ENCODE measurements at places on chromosomes 7 and 10.
A peak's percentile ranks its signal among the peaks of the same experiment; 100 is the strongest.

GRCh38 chr10:69345890-69346474 lies 67.7 kb downstream of the HK1 start:
- no peak for DNase-seq

DNA sequence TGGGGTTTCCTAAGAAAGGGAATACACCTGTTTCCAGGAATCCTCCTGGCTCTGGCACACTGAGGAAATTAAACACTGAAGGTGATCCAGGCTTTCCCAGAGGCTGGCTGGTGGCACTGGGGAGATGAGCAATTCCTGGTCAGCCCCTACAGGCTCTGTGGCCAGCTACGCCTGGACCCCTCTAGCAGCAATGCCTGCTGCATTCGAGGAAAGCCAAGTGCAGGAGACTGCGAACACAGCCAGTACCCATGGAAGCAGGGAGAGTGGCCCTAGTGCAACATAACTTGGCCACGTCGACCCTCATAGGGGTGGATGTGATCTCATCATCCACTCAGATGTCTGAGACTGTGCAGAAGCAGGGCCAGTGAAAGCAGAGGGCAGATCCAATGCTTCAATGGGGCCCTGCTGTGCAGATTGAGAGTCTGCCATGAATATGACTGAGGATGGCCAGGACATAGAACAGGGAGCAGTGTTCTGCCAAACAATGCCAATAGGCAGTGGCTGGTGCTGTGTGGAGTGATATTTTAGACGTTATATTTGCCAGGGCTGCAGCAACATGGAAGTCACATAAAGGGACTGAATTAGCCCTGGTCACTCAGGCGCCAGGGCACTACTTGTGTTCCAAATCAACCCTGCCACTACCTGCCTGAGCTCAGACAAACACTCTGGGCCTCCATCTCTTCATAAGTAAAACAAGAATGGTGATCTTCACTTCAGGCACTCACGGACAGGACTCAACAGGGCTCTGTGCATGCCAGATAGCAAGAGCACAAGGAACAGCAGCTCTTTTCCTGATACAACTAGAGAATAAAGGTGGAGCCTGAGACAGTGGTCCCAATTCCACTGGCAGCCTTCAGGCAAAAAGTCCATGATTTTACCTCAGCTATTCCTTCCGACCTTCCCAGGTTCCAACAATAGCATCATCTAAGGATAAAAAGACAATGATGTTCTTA lies 2.4 kb downstream of the ZNF488 start:
- no peak for DNase-seq

GRCh38 chr7:77537136-77537777 lies at the start of gene PTPN12:
Gene PTPN12, plus strand, starts transcription at chr7:77537295. Its CDS starts 252 bp downstream, at chr7:77537547.
- DNase-seq: no peak

GRCh38 chr7:81736091-81736490 lies 33.8 kb downstream of the HGF start:
- no peak for DNase-seq

DNA sequence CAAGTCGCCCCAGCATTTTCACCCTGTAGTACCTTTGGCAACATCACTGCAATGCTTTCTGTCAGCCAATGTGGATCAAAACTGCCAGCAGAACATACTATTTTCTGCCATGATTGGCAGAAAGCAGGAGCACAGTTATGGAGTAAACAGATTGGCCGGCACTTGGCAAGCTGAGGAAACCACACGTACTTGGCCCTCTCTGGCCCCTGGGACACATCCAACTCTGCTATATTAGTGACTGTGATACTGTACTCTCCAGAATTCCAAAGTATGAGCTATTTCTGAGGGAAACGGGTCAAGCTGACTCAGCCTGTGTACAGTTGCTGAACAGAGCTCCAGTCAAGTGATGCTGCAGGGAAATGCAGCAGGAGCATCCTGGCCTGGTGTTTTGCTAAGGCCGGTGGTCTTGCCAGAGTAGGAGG lies 39.8 kb upstream of the LANCL2 start:
- peak; percentile 82 for DNase-seq

DNA sequence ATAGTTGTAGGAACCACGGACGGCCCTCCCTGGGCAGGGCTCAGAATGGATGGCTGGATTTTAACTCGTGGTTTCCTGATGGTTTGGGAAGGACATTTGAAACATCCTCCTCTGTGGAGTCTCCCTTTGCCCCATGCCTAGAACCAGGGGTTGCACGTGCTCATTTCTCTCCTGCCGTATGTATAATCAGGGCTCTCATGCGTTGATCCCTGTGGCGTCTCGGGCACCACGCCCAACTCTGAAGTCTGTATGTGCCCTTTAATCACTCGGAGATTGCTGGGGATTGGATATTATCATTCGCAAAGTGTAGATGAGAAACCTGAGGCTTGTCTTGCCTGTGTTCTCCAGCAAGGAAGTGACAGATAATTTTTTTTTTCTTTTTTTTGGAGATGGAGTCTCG lies 257.1 kb downstream of the CAMK1D start:
- DNase-seq: no peak

DNA sequence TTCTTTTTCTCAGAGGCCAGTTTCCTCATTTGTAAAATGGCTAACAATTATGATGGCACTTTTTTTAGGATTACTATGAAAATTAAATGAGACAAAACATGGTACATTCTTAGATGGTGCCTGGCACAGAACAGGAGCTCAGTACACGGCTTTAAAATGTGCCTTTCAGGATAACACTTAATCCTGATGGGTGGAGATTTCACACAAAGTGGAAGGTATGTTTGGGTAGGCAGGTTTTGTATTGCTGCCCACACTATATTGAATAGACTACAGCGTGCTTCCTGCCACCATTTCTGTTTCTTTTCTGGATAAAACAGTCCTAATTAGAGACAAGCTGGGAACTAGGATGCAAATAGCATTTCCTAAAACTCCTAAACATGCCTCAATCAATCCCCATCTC lies 22.0 kb upstream of the IMPDH1 start:
- DNase-seq: no peak

GRCh38 chr7:37311355-37311754 lies 137.3 kb downstream of the ELMO1 start:
- peak; percentile 66 for DNase-seq

DNA sequence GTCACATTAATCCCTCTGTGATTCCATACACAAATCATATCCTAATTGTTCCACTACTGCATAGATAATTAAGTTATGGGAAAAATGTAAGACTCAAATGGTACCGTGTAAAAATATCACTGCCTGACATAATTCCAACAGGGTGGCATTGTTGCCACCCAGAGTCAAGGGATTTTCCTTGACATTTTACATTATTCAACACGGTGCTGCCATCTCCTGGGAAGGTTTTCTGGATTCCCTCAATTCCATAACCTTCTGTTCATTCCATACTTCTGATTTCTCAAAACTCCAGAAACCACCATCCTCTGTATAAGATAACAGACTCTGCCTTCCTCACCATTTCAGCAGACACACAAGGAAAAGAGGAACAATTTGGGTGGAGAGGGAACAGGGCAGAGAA lies 495.9 kb downstream of the XPNPEP1 start:
- DNase-seq: no peak

- peak; percentile 62 for DNase-seq
Observed at GRCh38 chr10:80497187-80498077, 40.3 kb upstream of the SH2D4B start.

- DNase-seq: no peak
Observed at GRCh38 chr7:107666790-107667189, 6.2 kb downstream of the SLC26A4 start.

DNA sequence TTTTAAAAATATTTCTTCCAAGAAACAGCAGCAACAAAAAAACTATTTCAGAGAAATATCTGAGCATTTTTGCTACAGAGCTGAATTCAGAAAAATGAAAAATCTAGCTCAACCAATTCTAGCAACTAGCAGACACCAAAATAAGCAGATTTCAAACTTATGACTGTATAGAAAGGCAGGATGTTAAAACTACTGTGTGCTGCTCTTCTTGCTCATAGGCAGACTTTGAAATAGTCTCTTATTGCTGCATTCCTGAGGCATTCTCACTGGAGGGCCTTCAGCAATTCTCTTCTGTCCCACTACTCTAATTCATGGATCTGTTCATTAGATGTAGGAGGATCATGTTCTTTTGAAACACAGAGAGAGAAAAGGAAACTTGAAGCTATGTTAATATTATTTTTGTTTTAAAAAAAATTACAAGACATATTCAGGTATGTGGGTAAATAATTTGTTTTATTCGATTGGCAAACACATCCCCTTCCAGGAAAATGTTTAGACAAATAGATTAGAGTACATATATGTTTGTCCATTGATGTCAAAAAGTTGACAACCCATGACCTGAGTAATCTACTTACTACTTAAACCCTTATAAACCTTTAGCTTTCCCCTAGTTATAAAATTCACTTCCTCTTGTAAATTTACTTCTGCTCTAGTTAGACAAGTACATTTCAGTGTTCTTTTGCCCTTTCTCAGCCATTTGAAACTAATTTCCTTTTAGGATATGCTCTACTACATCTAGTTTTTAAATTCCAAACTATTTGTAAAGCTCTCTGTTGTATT lies 428.2 kb upstream of the POT1 start:
- no peak for DNase-seq

DNA sequence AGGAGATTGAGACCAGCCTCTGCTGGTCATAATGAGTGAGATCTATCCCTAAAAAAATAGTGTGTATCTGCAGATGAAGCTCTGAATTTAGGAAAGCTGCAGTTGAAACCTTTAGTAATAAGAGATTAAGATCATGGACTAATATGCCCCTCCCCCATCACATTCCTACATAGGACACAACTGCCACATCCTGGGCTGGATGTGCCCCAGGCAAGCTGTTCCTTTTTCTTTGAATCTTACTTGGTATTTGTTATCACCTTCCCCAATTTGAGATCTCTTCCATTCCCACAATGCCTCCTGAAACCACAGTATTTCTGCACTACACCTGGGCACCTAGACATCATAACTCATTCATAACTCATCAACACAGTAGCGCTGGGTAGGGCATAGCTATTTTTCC lies 74.1 kb downstream of the DOCK1 start:
- no peak for DNase-seq

GRCh38 chr7:130492523-130493274 lies 814 bp downstream of the MEST start:
- no peak for DNase-seq

- DNase-seq: no peak
Observed at GRCh38 chr10:80648106-80648505, 110.4 kb downstream of the SH2D4B start.

DNA sequence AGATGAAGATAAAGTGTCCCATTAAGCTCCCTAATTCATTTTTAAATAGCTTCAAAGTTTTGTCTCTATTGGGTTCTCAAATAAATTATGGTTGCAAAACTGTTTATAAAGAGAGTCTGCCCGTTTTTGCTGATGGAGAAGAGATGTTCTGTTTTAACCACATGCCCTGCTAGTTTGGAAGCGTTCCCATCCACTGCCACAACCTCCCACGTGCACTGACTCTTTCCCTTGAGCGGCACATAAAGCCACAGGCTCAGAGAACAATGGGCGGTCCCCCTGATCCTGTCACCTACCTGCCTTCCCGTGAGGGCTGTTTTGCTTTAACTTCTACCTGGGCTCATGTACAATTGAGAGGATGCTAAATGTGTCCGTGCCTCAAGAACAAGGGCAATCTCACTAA lies 65.5 kb downstream of the CPVL start:
- DNase-seq: no peak

- peak; percentile 28 for DNase-seq
Observed at GRCh38 chr7:36644625-36645422, 79.5 kb downstream of the AOAH start.

- no peak for DNase-seq
Observed at GRCh38 chr7:114343949-114344708, 70.5 kb upstream of the FOXP2 start.

DNA sequence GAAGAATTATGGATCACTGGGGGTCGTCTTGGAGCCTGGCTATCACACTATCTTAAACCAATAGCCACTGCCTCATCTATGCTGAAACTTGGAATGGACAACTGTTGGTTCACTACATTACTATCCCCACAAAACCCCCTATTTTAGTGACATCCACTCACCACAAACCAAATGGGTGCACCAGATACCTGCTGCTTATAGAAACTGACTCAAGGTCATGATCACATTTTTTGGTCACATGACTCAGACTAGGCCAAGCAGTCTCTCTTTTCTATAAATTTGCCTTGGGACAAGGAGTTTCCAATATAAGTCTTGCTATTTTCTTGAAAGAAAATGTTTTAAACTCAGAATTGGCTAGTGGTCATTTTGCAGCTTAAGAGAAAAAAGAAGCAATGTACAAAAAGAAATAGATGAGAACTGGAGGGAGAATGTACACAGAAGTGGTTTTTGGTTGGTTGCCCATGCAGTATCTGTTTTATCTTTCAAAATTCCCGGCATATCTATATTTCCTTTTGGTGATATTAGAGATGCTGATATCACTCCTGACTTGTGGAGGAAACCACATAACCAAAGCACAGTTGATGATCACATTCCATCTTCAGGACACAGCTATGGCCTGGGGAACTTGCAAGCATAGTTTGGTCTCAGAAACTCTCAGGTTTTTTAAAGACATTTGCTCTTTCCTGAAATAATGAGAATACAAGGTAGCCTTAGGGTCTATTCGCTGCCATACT lies 85.2 kb upstream of the CACNA2D1 start:
- no peak for DNase-seq

GRCh38 chr10:48535416-48536155 lies 69.3 kb downstream of the ARHGAP22 start:
- no peak for DNase-seq

GRCh38 chr10:84296091-84296981 lies 32.1 kb upstream of the CCSER2 start:
- no peak for DNase-seq

GRCh38 chr7:76267894-76268183 lies 34.6 kb upstream of the HSPB1 start:
- DNase-seq: no peak

- DNase-seq: no peak
Observed at GRCh38 chr10:366186-366585, 230.9 kb downstream of the ZMYND11 start.

DNA sequence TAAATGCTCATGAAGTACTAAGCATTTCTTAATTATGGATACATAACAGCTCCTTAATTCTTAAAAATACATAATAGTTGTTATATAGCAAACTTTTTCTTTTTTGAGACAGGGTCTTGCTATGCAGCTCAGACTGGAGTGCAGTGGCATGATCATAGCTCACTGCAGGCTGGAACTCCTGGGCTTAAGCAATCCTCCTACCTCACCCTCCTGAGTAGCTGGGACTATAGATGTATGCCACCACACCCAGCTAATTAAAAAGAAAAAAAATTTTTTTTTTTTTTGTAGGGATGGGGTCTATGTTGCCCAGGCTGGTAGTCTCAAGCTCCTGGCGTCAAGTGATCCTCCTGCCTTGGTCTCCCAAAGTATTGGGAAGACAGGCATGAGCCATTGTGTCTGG lies 30.9 kb downstream of the IRF5 start:
- no peak for DNase-seq

- DNase-seq: no peak
Observed at GRCh38 chr10:33817605-33818004, 483.1 kb upstream of the NRP1 start.
